ENCODE measurements at places on chromosomes 16 and 17.
A peak's percentile ranks its signal among the peaks of the same experiment; 100 is the strongest.

GRCh38 chr17:27404676-27405075 lies 51.6 kb upstream of the KSR1 start:
- H3K36me3 ChIP-seq = no peaks in the 10 kb centered on the region
- H3K27ac ChIP-seq = no peak overlapping the region
- no peaks in the 10 kb centered on the region for H3K4me1 ChIP-seq

- H3K4me3 ChIP-seq = no peak overlapping the region
- no peaks in the 10 kb centered on the region for H3K4me1 ChIP-seq
- no peaks in the 10 kb centered on the region for H3K27me3 ChIP-seq
- no peak overlapping the region for H3K27ac ChIP-seq
These were observed 8.8 kb downstream of the TPSG1 start for GRCh38 chr16:1216296-1216619.

- peaks cover 22% of the 10 kb centered on the region for H3K4me1 ChIP-seq
- H3K36me3 ChIP-seq = peaks cover 8% of the 10 kb centered on the region
- peak overlapping the region; percentile 94 for H3K27ac ChIP-seq
- no peak for DNase-seq
- peak overlapping the region; percentile 70 for H3K4me3 ChIP-seq
These were observed 800 bp downstream of the ZNF747 start for GRCh38 chr16:30533748-30534367.

- H3K36me3 ChIP-seq = no peaks in the 10 kb centered on the region
- H3K27ac ChIP-seq = no peak overlapping the region
- no peaks in the 10 kb centered on the region for H3K27me3 ChIP-seq
These were observed 17.5 kb downstream of the FANCA start for GRCh38 chr16:89798832-89799370.

DNA sequence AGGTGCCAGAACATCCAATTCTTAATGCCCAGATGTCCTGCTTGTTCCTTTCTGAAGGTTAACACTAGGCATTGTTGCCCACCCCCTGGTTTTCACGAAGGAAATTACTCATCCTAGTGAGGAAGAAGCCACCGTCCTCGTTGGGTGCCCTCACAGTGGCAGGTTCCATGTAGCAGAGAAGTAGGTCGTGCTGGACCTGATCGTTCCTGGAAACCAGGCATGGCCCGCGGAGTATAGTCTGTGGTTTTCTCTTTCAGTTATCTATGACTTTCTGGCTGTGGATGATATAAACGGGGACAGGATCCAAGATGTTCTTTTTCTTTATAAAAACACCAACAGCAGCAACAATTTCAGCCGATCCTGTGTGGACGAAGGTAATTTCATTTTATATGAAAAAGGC lies 16.5 kb downstream of the RGS11 start:
- H3K27me3 ChIP-seq = no peaks in the 10 kb centered on the region
- peaks cover 31% of the 10 kb centered on the region for H3K36me3 ChIP-seq
- no peak overlapping the region for H3K4me3 ChIP-seq
- DNase-seq = no peak
- no peak overlapping the region for H3K27ac ChIP-seq

DNA sequence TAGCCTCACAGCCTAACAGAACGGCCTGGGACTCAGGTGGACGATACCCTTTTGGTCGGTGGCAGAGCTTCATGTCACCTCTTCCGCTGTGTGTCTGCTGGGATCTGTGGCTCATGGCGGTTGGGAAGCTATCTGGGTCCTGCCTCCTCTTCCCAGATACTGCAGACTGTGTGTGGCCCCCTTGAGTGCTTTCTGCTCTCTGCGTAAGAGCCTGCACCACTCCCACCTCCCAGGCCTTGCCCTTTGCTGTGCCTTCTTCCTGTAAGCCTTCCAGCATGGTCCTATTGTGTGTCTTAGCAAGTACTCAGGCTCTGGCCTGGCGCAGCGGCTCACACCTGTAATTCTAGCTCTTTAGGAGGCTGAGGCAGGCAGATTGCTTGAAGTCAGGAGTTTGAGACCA lies 17.5 kb upstream of the ADCY7 start:
- H3K36me3 ChIP-seq = no peaks in the 10 kb centered on the region
- no peak overlapping the region for H3K27ac ChIP-seq
- H3K4me3 ChIP-seq = no peak overlapping the region
- no peak for DNase-seq

DNA sequence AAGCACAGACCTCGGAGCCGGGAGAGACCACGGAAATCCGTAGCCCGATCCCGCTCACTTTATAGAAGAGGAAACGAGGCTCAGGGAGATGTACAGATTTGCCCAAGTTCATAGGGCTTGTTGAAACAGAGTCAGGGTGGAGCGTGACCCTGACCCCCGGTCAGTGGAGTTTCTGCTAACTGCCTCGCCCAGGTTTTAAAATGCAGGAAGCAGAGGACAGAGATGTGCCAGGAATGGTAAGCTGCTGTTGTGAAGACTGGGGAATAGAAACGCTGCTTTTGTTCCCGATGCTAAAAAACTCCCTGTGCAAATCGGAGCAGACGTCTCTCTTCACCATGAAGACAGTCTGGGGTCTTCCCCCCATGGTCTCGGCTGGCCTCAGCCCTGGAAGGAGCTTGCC lies 403.0 kb downstream of the SEC14L1 start:
- H3K27me3 ChIP-seq = no peaks in the 10 kb centered on the region
- no peak overlapping the region for H3K27ac ChIP-seq
- DNase-seq = no peak
- H3K4me3 ChIP-seq = no peak overlapping the region

DNA sequence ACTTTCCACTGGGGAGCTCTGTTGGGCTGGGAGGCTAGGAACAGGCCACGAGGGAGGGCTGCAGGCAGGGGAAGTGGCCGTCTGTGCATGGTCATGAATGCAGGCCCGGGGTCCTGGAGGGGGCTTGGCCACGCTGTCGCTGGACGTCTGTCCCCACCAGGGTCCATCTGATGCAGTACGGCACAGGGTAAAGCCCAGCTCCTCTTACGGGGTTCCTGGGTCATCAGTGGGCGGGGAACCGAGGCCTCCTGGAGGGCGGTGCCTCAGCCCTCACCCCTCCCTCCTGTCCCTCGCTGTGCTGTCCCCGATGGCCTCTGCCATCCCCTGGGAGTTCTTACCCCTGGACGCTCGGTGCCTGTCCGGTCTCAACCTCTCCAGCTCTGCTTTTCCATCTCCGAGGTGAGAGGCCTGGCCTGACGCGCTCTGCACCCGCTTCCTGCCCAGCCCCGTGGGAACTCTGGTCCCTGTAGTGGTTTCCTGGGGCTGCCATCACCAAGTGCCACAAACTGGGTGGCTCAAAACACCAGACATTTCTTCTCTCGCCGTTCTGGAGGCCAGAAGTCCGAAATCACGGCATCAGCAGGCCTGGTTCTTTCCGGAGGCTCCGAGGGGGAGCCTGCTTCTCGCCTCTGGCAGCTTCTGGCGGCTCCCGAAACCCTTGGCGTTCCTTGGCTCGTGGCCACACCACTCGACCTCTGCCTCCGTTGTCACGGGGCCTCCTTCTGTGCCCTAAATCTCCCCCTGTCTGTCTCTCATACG lies 182.8 kb downstream of the SEC14L1 start:
- H3K4me1 ChIP-seq = peaks cover 49% of the 10 kb centered on the region
- no peaks in the 10 kb centered on the region for H3K27me3 ChIP-seq
- no peak overlapping the region for H3K27ac ChIP-seq
- no peaks in the 10 kb centered on the region for H3K36me3 ChIP-seq

- H3K27ac ChIP-seq = no peak within 1 kb of the TSS
- H3K27me3 ChIP-seq = peaks cover 41% of the 10 kb centered on the region
- no peaks in the 10 kb centered on the region for H3K36me3 ChIP-seq
- no peak for DNase-seq
- peaks cover 55% of the 10 kb centered on the region for H3K4me1 ChIP-seq
These were observed at the start of gene HSF4 for GRCh38 chr16:67164599-67165061. Gene HSF4 (plus strand): TSS chr16:67164745. CDS start chr16:67164812, 67 bp downstream.

DNA sequence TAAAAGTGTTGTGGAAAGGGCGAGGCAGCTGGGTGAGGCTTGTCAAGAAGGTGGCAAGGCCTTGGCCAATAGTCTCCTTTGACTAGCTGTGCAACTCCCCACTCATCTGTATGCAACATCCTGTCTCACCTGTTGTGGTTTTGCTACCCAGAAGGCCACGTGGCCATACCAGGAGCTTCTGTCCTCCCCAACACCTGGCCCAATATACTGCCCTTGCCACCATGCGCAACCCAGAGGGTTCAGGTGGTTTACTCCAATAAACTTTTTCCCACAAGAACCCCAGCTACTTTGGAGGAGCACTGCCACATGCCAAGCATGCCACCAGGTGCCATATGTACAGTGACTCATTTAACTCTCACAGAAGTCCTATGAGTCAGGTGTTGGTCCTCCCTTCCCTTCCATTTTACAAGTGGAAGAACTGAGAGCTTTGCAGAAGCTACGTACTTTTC lies 10.2 kb downstream of the MYO19 start:
- no peaks in the 10 kb centered on the region for H3K4me1 ChIP-seq
- DNase-seq = no peak
- H3K4me3 ChIP-seq = no peak overlapping the region

- H3K4me1 ChIP-seq = no peaks in the 10 kb centered on the region
- no peaks in the 10 kb centered on the region for H3K36me3 ChIP-seq
- H3K27me3 ChIP-seq = peaks cover 5% of the 10 kb centered on the region
- no peak overlapping the region for H3K27ac ChIP-seq
- DNase-seq = no peak
These were observed 2.5 kb upstream of the HS3ST4 start for GRCh38 chr16:25689137-25689836.

- H3K27me3 ChIP-seq = no peaks in the 10 kb centered on the region
- peaks cover 45% of the 10 kb centered on the region for H3K4me1 ChIP-seq
- peak overlapping the region; percentile 76 for H3K4me3 ChIP-seq
- peaks cover 53% of the 10 kb centered on the region for H3K36me3 ChIP-seq
- peak overlapping the region; percentile 100 for H3K27ac ChIP-seq
- DNase-seq = peak; percentile 45
These were observed 1.5 kb downstream of the FBRS start for GRCh38 chr16:30659507-30660423.

DNA sequence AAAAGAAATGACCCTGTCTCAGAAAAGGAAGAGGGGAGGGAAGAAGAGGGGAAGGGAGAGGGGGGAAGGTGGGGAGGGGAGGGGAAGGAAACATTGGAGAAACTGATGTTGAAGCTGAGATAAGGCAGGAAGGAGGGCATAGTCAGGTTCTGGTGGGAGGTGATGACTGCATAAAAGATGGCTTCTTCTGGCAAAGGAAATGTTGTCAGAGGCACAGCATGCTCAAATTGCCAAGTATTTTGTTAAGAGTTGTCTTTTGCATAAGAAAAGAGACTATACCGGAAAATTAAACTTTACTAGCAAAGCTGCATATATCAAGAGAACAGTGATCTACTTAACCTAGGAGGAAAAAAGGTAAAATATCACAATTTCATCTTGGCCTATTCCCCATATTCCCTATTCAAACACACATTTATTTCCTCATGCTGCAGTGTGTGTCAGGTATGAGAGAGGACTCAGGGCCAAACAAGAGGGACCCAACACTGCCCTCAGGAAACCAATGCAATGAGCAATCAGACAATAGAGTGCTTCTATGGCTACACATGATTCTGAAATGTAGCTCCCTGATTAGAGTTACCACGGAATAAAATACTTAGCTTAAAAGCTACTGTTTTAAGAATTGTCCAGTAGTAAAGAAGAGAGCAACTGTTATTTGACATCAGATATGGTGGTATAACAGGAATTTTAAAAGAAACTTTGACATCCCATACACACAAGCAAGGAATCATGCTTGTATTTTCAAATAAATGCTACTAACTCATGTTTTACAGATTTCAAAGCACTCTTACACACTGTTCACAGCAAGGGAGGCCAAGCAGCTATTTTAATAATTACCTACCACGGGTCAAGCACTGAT lies 80.9 kb downstream of the PARN start:
- no peak overlapping the region for H3K4me3 ChIP-seq
- no peaks in the 10 kb centered on the region for H3K4me1 ChIP-seq
- DNase-seq = no peak
- peaks cover 33% of the 10 kb centered on the region for H3K36me3 ChIP-seq
- H3K27ac ChIP-seq = no peak overlapping the region

DNA sequence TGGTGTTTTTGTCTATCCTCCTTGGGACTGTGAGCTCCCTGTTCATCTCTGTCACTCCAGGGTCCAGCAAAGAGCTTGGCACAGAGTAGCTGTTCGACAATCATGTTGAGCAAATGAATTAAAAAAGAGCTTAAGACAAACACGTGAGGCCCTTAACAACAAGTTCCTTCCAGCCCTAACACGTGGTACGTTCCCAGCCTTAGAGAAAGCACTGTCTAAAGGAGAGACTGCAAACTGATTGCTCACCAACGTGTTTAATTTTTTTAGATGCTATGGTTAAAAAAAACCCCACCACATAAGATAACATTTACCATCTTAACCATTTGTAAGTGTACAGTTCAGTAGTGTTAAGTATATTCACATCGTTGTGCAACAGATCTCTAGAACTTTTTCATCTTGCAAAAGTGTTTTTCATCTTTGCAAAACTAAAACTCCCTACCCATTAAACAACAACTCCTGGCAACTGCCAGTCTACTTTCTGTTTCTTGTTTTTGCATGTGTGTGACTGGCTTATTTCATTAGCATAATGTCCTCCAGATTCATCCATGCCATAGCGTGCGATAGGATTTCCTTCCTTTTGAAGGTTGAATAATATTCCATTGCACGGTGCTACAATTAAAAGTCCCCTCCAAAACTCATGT lies 28.2 kb downstream of the LAT start:
- peaks cover 32% of the 10 kb centered on the region for H3K4me1 ChIP-seq
- H3K4me3 ChIP-seq = no peak overlapping the region
- H3K36me3 ChIP-seq = no peaks in the 10 kb centered on the region
- no peaks in the 10 kb centered on the region for H3K27me3 ChIP-seq
- DNase-seq = no peak
- peak overlapping the region; percentile 29 for H3K27ac ChIP-seq

GRCh38 chr16:8959921-8960787 lies 3.6 kb downstream of the USP7 start:
- no peaks in the 10 kb centered on the region for H3K27me3 ChIP-seq
- DNase-seq = no peak
- H3K4me1 ChIP-seq = peaks cover 65% of the 10 kb centered on the region
- peak overlapping the region; percentile 59 for H3K27ac ChIP-seq

GRCh38 chr17:2183346-2183745 lies 120.2 kb downstream of the SMG6 start:
- H3K27me3 ChIP-seq = no peaks in the 10 kb centered on the region
- H3K27ac ChIP-seq = no peak overlapping the region
- no peaks in the 10 kb centered on the region for H3K4me1 ChIP-seq
- H3K4me3 ChIP-seq = no peak overlapping the region
- no peak for DNase-seq

DNA sequence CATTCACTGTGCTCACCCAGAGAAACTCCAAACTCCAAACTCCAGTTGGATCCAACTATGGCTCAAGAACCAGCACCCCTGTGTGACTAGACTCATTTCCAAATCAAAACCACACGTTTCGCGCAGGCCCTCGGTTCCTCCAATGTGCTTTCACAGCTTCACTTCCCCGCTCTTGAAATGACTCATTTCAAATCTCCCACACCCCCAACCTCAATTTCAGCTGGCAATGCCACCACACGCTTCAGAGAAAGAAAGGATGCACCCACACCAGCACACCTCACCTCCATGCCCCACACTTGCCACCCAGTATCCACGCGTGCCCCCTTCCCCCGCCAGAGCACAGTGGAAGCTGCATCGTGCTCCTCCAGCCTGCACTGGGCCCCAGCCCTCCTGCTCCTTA lies 9.0 kb downstream of the TMEM92 start:
- no peak overlapping the region for H3K4me3 ChIP-seq
- H3K27ac ChIP-seq = no peak overlapping the region
- no peaks in the 10 kb centered on the region for H3K4me1 ChIP-seq
- no peaks in the 10 kb centered on the region for H3K36me3 ChIP-seq
- DNase-seq = no peak

GRCh38 chr17:41103896-41104295 lies 1.3 kb upstream of the KRTAP4-9 start:
- H3K4me3 ChIP-seq = no peak overlapping the region
- H3K27me3 ChIP-seq = no peaks in the 10 kb centered on the region
- no peaks in the 10 kb centered on the region for H3K36me3 ChIP-seq
- H3K4me1 ChIP-seq = no peaks in the 10 kb centered on the region
- DNase-seq = no peak
